Midbrain (tissue), 1 donor: ENCODE measurements at places on chromosomes 2 and 18.
A peak's percentile ranks its signal among the peaks of the same experiment; 100 is the strongest.

DNA sequence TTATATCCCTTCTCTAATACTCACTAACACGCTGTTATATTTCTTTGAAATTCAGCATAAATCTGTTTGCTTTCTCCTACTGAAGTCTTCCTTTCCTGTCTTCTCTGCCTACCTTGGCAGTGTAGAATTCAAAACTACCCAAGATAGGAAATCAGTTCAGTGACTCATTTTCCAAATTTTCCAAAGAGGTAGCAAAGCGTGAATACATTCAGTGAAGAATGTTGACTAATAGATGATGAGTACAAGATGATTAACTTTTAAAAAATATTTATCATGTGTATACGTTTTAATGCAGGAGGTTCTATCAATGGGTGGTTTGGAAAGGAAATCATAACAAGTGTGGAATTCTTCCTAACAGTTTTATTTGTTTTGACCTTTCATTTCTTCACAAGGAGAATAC, 201.9 kb upstream of the SLC8A1 start:
- DNase-seq = no peak

DNA sequence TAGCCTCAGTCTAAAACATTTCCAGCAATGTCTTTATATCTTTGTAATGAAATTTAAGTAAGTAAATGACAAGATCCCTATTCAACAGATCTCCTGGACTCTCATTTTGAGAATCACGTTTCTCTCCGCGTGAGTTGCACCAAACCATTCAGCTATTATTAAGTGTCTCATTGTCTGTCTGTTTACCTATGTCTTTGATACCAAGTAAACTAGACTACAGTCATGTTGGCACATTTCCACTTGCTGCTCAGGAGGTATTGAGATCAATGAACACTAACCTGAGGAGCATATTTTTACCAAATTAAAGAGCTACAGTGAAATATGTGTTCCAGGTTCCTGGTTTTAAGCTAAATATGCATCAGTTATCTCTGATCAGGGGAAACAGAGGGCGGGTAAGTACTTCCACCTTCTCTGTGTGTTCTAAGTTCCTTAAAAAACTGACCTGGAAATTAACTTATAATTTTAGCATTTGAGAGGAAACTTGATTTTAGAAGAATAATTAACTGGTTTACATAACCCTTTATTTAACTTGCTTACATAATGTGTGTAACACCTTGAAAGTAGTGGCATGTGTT, 125.8 kb downstream of the OSBPL6 start:
- DNase-seq = no peak

GRCh38 chr2:233107831-233108300, 47.7 kb downstream of the INPP5D start:
- DNase-seq = no peak

DNA sequence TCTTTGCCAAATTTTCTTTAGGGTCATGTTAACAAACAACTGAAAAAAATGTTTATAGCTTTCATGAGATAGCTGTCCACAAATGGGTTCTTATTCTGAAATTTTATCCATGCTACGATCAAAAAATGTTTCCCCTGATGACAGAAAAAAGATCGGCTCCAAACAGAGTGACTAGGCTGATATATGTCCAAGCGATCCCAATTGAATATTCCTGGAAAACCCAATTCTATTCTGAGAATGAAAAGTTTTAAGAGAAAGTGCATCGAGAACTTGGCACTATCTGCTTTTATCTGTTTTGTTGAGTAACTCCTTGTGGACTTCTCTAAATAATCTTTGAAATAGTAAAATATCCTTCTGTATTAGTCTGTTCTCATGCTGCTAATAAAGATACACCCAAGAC, 19.1 kb downstream of the KCNE4 start:
- no peak for DNase-seq

- peak; percentile 64 for DNase-seq
Measured at GRCh38 chr18:9535430-9535991, 60.2 kb downstream of the RALBP1 start.

GRCh38 chr2:201233812-201234662, 26.3 kb upstream of the CASP8 start:
- DNase-seq = no peak

- DNase-seq = peak; percentile 43
Measured at GRCh38 chr18:71189581-71189980, 900.7 kb downstream of the SOCS6 start.

- DNase-seq = no peak
Measured at GRCh38 chr2:210428393-210429179, 48.0 kb downstream of the LANCL1 start.

DNA sequence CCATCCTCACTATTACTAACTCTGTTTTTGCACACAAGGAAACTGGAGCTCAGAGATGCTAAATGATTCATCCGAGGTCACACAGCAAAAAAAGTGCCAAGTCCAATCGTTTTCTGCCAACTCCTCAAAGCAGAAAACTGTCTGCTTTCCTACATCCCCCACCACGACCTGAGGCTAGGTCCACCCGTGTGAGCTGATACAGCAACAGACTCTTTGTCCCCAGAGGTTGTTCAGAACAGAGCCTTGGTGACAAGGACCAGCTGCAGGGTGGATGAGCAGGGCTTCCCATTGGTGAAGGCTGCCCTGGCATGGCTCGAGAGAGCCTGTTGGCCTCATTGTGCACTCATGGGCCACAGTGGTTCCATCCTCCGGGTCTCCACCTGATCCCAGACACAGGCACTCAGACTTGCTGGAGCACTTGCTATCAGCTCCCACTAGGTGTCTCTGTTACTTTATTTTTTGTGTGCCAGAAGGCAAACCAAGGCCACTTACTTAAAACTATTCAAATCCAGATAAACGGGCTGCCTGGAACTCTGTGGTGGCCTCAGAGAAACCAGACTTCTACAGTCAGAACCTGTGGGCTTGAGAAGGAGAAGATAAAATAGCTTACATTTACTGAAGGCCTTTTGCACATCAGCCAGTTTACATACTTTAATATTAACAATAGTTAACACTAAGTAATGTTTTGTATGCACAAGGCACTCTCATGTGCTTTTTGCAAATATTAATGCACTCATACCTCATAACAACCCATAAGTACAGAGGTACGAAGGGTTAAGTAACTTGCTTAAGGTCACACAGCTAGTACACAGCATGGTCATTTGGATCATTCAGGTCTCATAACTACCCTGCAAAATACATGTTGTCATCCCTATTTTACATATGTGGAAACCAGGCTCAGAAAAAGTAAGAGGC, 62.9 kb upstream of the CTIF start:
- peak; percentile 78 for DNase-seq

DNA sequence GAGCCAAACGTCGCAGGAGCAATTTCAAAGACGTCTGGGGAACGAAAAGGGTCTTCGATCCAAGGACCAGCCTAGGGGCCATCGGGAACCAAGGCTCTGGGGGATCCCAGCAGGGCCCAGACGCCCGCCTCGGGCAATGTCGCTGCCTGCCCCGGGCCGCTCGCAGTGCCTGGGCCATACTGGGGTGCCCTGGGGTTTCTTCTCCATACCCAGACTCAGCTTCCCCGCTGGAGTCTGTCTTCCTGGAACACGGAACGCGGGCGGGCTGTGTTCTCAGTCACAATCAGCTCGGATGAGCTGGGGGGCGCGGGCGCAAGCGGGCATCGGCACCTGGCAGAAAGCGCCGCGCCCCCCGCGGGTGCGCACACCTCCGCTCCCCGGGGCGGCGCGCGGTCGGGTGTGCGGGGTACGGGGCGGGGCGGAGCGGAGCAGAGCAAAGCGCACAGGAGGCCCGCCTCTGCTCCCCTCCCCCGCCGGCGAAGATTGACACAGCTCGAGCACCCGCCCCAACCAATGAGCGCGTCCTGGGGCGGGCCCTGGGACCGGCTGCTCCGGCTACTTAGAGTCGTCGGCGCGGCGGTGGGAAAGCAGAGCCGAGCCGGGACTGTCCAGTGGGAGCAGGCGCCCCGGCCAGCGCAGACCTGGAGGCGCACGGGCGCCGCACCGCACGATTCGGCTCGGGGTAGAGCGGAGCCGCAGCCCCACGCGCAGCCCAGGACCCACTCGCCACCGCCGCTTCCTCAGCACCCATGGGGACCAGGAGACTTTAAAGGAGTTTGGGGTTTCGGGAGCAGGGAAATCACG, at the start of gene LRATD1:
TSS of gene LRATD1 (plus strand) at position 585 of the 804 bp plus-strand sequence. CDS start 1,263 bp downstream, outside the sequence.
- DNase-seq = peak; percentile 76

- no peak for DNase-seq
Measured at GRCh38 chr2:171319164-171319810, 114.5 kb downstream of the METTL8 start.

GRCh38 chr2:200814276-200814815, 2.6 kb downstream of the BZW1 start:
- no peak for DNase-seq

DNA sequence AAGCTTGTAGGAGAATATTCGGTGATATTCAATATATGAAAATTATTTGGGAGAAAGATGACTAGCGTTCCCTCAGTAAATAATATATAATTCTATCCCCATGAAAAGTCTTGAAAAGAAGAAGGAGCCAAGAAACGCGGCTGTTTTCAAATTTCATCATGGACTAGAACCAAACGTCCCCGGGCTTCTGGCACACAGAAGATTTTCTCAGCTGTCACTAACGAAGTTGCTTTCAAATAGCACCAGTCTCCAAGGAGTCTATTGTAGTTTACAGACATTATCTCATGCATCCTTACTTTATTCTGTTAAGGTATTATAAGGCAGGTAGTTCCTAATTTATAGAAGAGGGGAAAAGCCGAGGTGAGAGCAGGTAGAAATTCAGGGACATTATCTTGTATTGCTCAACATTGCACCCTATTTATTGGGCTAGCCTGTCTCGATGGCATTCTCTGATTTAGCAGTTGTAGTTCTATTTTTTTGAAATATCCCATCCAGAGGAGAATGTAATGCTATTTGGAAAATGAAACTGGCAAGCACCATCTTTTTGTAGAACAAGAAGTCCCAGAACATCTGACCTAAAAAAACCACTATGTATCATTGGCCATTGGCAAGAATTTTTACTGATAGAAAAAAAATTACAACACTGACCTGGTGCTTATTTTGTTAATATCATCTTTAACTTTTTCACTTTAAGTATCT, 198.1 kb upstream of the RASGRP3 start:
- DNase-seq = peak; percentile 12

- no peak for DNase-seq
Measured at GRCh38 chr2:168992591-168993349, 38.4 kb downstream of the ABCB11 start.

GRCh38 chr2:239388236-239389151, 12.3 kb downstream of the HDAC4 start:
- no peak for DNase-seq

DNA sequence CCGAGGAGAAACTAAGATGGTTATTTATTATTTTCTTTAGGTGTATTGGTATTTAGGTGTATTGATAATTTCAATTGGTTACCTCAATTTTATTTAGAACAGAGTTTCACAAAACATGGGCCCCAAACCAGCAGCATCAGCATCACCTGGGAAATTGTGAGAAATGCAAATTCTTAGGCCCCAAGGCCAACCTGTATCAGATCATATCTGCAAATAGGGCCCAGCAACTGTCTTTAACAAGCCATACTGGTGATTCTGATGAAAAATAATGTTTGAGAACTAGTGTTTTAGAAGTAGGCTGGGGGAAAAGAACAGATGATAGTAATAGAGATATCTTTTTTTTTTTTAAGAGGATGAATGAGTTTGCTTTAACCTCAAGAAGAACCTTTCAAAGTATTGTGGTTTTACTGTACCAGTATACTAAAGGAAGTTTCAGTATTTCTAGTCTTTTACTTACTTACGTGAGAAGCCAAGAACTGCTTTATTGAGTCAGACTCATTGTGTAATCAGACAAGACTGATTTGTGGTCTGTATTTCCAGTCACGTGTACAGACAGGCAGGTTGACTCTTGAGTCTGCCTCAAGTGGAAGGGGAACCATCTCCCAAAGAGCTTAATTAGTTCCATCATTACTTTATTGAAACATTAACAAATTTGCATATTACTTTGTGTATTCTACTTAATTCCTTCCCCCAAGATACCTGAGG, 60.4 kb upstream of the GAREM1 start:
- DNase-seq = no peak

DNA sequence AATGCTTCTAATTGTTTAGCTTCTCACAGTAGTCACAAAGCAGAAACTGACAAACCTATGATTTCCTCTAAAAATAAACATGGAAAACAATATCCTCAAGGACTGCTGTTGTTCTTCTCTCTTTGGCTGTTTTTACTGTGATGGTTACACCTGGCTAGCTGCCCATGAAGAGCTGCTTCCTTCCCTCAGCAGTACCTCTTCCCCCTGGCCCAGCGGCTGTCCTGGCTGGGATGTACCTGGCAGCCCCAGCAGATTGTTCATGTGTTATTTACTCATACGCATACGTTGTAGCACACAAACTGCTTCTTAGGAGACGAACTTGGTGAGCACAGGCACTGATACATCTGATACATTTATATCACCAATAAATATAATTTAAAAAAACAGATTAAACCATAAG, 27.4 kb downstream of the NEMP2 start:
- no peak for DNase-seq

GRCh38 chr2:25294573-25295462, 46.9 kb downstream of the DNMT3A start:
- DNase-seq = peak; percentile 73

- DNase-seq = no peak
Measured at GRCh38 chr2:218074031-218074430, 5.0 kb downstream of the RUFY4 start.

DNA sequence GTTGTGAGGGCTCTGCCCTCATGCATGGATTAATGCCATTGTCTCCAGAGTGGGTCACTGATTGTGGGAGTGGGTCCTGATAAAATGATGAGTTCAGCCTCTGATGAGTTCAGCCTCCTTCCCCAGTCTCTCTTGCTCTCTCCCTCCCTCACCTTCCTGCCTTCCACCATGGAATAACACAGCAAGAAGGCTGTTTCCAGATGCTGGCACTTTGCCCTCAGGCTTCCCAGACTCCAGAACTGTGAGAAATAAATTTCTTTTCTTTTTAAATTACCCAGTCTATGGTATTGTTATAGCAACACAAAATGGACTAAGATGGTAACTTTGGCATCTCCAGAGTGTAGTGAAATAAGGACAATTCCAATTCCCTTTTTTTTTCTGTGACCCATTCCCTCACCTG, 47.1 kb upstream of the MAP4K3 start:
- DNase-seq = no peak

DNA sequence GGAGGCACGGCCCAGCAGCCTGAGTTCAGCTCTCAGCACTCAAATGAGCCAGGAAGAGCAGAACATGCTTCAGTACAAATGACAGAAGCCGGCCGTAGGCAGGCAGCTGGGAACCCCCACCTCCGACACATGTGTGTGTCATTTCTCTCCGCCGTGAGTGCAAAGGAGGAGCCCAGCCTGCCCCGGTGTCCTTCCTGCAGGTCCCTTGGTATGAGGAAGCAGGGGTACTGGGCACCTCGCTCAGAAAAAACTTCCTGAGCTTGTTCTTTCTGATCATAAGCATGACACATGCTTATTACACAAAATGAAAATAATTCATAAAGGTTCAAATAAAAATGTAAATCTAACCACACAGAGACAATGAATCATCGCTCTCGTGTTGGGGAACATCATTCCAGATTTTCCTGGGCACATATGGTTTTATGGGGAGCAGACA, 35.3 kb downstream of the KCNF1 start:
- no peak for DNase-seq
